Left kidney (tissue), 8 donors: ENCODE measurements at places on chromosomes 5 and 9. TPM values are rescaled to one million over a fixed set of nuclear protein-coding genes. Genes with fewer than 3 reads are reported as not detected.

DNA sequence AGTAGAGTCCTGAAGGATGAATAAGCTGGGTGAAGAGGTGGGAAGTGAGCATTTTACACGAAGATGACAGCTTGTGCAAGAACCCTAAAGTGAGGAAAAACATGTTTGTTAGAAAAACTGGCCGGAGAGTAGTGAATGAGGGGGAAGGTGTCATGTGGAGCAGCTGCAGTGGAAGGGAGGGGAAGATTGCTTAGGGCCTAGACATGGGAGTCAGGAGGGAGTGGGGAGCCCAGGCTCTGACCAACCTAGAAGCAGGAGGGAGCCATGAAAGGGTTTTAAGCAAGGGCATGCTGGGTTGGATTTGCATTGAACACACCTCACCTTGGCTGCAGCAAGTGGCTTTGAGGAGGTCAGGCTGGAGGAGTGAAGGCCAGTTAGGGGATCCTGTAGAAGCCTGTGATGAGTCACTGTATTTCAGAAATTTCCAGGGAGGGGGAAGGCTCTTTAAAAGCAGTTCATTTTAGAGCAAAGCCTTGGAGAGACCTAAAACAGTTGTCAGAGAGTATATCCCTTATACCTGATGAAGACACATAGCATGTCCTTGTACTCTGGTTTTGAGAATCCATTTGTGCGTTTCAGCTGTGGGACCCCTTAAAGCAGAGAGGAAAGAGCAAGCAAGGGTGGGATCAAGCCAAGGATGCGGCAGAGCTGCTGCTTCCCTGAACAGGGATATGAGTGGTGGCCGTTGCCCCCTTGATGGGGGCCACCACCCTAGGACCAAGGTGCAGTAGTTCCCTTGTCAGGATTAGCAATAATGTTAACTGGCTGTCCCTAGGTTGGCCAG is 45.4 kb downstream of the ANGPTL2 start:
- no peak for DNase-seq

DNA sequence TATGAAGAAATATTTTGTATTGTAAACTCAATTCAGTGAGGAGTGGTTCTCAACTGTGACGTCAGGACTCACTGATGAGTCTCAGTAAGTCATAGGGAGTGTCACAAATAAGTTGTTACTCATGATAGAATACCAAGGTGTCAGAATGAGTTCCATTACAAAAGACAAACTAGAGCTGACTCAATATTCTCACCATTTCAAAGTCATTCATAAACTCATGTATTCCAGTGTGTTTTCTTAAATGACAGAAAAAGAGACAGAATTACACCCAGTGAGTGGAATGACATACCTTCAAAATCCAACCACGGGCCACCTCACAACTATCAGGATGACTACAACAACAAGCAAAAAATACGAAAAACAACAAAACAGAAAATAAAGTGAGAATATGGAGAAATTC is 321.5 kb downstream of the ENC1 start:
- no peak for DNase-seq

The PFN3 gene
- polyA plus RNA-seq: 2.0 TPM

DNA sequence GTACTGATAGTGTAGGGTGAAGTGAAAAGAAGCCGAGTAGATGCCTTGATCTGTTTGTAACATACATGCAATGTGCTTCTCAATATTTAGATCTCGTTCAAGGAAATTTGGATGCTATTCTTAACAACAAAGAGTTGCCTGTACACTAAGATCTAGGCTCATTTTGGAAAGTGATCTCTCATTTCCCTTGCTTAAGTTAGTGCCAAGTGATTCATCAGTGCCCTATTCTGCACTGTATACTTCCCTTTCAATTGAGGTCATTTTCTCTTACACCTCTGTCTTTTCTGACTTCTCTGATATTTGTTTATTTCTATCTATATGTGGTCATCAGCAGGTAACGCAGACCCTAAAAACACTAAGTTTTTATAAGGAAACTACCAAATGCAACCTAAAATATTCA is 528.6 kb upstream of the PTPRD start:
- no peak for DNase-seq

GRCh38 chr5:159402311-159402710 is 72.0 kb upstream of the IL12B start:
- DNase-seq: no peak

The TNFSF8 gene
- polyA plus RNA-seq: 0.27 TPM

The MCC gene
- polyA plus RNA-seq: 33.2 TPM

The IL4 gene
- polyA plus RNA-seq: 0.57 TPM

DNA sequence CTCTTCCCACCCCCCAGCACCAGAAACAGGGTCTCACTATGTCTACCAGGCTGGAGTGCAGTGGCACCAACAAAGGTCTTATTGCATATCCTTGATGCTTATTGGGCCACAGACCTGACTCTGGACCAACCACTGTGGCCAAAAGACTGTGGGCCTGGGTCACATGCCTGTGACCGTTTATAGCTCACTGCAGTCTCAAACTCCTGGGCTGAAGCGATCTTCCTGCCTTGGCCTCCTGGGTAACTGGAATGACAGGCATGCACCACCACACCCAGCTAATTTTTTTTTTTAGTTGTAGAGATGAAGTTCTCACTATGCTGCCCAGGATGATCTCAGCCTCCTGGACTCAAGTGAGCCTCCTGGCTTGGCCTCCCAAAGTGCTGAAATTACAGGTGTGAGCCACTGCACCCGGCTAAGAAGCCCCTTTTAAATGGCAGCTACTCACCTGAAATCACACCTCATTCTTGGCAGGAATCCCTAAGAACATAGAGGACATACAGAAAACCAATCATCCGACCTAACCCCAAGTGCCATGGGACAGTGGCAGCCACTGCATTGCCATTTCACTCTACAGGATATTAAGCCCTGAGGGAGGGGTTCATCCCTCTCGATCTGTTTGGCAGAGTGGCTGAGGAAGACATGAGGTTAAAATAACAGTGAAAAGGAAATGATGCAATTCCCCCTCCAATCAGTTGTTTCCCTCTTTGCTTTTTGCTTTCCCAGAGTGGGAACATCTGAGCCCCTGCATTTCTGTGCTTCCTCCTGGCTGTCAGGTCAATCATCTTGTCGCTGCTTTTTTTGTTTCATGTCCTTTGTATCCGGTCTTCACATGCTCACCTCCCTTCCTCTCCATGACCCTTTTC is 74.6 kb downstream of the LRRC70 start:
- no peak for DNase-seq

DNA sequence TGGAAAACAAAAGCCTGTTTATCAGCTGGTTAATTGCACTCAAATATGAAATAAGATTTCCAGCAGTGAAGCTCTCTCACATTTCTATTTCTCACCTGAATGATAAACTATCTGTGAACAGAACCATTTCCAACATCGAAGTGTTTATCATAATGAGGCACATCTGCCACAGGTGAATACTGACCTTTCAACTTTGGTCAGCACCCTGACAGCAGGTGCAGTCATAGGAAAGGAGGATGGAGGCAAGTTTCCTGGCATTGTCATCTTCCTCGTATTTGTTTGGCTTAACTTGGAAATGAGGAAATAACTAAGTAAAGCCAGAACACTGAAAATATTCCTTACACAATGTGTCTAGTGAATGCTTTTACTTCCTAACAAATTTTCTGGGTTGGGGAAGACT is 716.4 kb downstream of the NR2F1-AS1 start:
- DNase-seq: no peak

The SLC12A7 gene
- polyA plus RNA-seq: 38.3 TPM

DNA sequence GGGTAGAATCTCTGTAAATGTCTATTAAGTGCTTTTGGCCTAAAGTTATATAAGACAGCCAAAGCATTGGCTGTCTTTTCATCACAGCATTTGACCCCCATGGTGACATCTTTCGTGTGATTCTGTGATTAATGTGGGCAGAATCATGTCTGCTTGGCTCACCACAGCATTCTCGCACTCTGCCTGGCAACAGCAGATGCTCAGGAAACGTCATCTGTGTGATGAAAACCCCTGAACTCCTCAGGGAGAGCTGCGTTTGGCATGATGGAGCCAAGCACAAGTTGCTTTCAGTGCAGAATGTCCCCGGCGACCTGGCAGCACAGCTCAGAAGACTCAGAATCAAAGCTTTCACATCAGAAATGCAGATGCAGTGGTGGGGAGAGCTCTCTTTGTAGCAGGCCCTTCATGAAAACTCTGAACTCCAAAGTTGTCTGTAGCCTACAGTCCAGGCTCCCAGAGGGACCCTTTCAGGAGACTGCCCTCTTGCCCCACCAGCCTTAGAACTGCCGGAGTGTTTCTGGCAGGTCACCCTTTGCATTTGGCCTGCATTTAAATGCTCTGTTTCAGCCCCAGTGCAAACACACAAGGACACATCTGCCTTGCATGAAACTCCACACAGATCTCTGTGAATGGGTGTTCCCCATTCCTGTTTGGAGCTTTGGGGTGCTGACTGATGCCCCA is 155.6 kb upstream of the PANK3 start:
- DNase-seq: no peak

DNA sequence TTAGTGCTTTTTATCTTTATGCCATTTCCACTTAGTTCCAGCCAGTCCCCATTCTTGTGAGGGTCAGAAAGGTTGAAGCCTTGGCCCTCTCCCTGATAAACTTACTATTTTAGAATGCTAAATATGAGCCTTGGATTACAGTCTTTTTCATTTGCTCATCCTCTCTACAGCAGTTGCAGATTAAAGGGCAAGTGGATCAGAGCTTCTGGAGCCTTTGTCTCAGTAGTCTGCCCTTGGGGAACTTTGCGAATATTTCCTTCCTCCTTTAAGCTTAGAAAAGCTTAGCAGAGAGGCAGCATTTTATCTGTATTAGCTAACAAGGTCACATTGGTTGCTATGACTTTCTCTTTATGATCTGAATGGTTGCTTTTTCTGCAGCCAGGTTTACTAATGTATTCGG is 11.5 kb downstream of the FSD1L start:
- no peak for DNase-seq

DNA sequence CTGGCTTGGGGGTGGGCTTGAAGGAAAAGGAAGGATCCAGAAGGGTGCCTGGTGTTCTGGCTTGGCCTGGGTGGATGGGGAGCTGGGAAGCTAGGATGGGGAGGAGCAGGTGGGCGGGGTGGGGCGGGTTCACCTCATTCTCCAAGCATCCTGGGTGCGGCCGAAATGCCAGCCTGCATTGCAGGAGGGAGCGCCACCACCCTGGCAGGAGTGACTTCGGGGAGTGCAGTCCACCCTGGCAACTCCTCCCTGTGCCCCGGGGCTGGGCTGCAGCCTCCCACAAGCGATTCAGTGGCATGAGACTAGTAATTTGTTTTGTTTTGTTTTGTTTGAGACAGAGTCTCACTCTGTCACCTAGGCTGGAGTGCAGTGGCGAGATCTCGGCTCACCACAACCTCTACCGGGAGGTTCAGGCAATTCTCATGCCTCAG is 5.5 kb downstream of the TTC16 start:
- DNase-seq: no peak

DNA sequence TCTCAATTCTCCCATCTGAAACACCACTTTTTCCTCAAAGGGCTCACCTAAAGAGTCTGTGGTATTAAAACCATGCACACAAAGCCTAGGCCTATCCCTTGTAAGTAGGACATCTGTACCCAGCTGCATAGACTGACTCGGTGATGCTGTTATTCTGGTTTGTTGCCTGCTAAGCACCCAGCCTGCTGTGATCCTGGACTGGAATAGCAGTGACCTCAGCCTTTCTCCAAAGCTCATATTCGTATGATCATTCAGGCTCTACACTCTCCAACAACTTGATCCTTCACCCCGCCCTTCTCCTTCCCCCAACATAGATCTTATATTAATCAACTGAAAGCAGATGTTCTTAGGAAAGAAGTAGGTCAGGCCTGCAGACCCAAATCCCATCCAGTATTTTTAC is 81.4 kb upstream of the WWC1 start:
- DNase-seq: no peak

- no peak for DNase-seq
Observed at GRCh38 chr5:12016159-12016746, 112.0 kb upstream of the CTNND2 start.

- DNase-seq: no peak
Observed at GRCh38 chr5:171646102-171647042, 139.2 kb upstream of the SMIM23 start.

GRCh38 chr5:163789870-163790269 is 284.5 kb downstream of the MAT2B start:
- DNase-seq: no peak

GRCh38 chr5:69374911-69375446 is 5.4 kb downstream of the RAD17 start:
- no peak for DNase-seq

DNA sequence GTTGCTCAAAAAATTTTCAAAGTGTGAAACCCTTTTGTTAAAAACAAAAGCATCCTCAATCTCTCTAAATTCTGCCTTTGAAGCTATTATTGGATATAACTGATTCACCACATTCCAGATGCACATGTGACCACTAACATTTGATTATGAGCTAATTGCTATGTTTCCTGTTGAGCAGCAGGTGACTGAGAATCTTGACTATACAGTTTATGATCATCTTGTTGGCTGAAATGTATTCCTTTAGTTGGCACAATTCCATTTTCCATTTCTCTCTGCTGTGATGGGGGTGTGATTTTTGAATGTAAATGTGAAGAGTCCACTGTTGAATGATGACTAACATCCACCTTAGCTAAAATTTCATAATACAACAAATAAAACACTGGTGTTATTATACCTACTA is 10.7 kb downstream of the LYSMD3 start:
- no peak for DNase-seq

The PCDHGA7 gene
- polyA plus RNA-seq: 2.2 TPM

The LOX gene
- 40.5 TPM for polyA plus RNA-seq

The GFRA3 gene
- polyA plus RNA-seq: 3.2 TPM

The ZNF300 gene
- 53.0 TPM for polyA plus RNA-seq

GRCh38 chr5:66246608-66247007 is 102.5 kb downstream of the SREK1 start:
- DNase-seq: no peak

The FAM153A gene
- polyA plus RNA-seq: 0.75 TPM

DNA sequence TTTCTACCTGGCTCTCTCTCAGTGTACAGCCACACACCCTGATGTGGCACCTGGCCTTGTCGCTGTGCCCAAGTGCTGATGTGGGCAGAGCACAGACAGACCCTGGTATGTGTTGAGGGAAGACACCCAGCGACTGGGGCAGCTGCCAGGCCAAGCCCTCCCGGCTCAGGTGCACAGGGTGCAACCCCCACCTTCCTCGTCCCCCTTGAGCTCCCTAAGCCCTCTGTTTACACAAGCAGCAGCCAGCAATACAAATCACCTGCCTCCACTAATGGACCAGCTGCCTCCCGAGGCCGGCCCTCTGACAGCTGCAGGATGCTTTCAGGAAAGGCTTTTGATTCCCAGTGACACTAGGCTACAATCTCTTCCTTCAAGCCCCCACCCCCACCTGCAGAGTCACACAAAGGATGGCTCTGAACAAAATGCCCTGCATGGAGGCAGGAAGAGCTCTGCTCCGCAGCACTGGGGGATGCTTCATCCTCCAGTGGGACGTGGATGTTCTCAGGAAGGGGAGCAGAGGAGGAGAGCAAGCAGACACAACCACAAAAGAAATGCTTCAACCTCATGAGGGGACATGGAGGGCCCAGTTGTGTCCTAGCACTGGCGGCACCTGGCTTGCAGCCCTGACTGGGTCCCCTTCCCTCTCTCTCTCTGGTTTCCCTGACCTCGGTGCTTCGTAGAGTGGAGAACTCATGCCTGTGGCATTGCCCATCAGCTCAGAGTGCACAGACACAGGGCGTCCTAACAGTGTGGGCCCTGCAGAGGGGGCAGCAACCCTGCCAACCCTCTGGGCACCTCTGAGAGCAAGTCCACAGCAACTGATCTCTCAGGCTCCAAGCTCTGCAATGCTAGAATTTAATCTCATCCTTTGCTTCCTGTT is 140.8 kb downstream of the BARX1 start:
- DNase-seq: no peak

GRCh38 chr5:132838516-132839282 is 8.3 kb upstream of the SHROOM1 start:
- no peak for DNase-seq

The ZFP37 gene
- polyA plus RNA-seq: 13.8 TPM

The FER gene
- 18.5 TPM for polyA plus RNA-seq

- no peak for DNase-seq
Observed at GRCh38 chr5:144036476-144036875, 134.0 kb downstream of the YIPF5 start.

The ARID3C gene
- polyA plus RNA-seq: 0.20 TPM
